ENCODE measurements at places on chromosomes 12 and 14.

- no peak for DNase-seq
Measured at GRCh38 chr14:100494645-100495044, 92.6 kb downstream of the BEGAIN start.

DNA sequence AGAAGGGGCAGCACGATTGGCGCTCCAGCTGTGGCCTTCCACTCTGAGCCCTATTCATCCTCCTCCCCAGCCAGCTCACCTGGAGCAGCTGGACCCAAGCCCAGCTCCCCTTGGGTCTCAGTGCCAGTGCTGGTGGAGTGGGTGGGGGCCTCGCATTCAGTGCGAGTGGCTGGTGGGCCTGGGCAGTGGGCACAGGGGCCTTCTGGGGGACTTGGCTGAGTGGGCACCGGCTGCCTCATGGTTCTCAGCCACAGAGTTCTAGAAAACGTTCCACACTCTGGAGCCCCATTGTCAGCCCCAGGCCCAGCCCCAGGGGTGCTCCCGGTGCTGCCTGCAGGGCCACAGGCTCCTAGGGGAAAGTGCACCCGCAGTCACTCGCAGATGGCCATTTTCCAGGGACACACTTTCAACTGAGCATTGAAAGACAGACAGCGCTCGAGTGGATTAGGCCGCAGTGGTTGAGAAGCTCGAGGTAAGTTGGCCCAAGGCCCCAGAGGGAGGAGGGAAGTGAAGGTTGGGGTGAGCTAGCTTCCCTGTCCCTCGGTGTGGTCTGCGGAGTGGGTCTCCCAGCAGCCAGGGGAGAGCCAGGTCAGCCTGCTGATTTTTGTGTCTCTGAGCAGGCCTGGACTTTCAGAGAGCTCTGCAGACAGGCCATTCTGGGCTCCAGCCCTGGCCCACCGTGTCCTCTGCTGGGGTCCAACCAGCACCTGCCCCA lies 3.8 kb downstream of the CLBA1 start:
- DNase-seq, result no peak

DNA sequence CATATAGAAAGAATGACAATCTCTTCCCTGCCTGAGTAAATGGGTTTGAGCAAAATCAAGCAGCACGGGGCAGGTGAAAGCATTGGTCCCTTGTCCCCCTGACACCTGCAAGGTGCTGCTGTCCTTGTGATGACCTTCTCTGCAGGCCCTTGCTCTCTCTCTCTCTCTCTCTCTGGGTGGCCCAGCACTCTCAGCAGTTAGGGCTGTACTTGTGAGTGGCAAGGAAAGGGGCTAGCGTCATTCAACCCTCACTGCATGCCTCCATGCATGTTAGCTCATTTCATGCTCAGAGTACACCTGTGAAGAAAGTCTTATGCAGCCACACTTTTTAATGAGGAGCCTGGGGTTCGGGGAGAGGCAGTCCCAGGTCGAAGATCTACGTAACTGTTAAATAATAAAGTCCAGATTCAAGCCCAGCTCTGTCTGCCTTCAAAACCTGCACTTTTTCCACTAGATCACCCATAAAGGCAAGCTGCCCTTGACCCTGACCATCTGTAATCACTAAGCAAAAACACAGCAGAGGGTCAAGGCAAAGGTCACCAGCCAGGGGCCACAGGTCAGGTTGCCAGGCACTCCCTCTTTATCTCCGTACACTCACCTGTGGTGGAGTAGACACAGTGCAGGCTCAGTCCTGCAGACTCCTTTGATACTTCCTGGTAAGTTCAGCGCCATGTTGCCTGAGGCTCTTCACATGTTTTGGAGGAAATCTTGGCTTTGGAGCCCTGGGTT lies 44.9 kb upstream of the CLMN start:
- no peak for DNase-seq

DNA sequence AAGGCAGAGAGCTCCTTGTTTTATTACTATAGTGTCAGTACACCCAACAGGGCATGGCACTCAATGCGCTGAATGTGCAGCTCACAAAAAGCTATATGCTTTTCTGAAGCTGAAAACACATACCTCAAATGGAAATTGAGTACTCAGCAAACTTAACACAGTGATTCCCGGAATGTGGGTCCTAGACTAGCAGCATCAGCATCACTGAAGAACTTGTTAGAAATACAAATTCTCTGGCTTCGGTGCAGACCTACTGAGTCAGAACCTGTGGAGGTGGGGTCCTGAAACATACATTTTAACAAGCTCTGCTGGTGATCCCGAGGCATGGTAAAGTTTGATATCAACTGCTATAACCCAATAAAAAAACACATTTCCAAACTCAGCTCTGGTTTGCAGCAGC lies 14.9 kb downstream of the RERG start:
- DNase-seq, result no peak

DNA sequence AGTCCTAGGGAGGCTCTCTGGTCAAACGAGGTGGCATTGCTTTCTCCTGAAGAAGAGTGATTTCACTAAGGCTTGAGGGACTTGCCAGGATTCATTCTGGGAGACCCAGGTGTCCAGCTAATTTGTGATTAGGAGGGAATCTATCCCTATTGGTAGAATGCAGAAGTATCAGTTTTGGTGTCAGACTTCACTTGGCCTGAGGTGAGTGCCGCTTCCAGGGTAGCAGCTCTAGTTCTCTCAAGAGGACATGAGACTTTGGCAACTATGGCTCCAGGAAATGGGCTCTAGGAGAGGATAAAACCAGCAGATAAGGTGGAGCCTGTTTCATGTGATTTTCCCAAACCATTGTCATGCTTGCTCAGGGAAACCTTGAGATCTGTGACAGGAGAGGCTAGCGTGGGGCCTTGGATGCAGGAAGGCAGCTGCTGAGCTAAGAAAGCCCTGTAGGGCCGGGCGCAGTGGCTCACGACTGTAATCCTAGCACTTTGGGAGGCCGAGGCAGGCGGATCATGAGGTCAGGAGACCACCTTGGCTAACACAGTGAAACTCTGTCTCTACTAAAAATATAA lies 11.6 kb upstream of the TMEM117 start:
- DNase-seq, result no peak

DNA sequence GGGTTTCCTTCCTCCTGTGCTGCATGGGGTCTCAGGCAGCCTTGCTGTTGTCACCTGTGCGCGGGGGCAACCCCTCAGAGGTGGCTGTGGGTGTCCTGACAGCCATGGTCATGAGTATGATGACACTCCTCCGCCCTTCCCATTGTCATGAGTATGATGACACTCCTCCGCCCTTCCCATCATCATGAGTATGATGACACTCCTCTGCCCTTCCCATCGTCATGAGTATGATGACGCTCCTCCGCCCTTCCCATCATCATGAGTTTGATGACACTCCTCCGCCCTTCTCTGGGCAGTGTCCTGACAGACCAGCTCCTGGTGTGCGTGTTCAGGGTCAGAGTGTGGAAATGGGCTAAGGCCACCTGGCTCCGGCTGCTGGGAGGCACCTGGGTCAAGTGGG lies 40.0 kb downstream of the FBRSL1 start:
- no peak for DNase-seq

DNA sequence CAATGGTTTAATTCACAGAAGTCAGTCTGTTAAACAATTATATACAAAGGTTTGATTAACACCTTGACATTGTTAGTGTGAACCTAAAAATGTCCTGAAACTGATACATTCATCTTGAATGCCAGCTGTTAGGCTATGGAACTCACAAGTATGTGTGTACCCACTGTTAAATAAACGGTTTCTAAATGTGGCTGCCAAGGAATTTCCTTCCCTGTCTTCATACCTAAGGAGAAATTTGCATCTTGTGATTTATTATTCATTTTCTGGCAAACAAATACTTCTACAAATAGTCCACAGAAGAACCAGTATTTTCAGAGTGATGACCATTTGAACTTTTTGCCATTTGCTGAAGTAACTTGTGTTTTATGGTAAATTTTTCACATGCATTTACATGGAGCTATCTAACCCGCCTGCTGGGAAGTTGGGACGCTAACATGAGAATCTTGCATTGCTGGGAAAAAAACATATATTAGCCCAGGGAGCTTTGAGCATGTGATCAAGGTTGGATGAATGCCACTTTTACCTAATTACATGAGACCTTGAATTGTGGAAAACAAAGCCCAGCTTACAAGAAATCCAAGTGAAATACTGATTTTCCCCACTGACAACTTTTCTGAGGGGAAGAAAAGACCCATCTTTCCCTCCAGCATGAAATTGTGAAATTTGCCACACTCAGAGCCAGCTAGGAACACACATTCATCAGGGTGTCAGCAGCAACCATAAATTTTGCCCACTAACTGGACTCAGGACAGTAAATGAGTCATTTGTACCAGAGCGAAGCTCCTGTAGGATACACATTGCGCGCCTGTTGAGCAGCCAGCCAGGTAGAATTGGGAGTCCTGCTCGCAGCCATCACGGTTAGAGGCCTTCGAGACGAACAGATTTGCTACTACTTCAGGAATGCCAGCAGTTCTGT lies 118.0 kb downstream of the KICS2 start:
- DNase-seq, result peak; percentile 47

DNA sequence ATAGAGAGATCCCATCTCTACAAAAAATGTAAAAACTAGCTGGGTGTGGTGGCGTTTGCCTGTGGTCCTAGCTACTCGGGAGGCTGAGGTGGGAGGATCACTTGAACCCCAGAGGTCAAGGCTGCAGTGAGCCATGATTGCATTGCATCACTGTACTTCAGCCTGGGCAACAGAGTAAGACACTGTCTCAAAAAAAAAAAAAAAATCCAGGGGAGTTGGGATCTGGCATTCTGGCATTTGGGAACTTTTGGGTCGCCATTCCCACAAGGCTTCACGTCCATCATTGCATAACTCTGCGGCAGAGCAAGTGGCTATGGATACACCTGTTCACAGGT lies 34.7 kb upstream of the FAM181A start:
- no peak for DNase-seq

- DNase-seq, result no peak
Measured at GRCh38 chr12:124622331-124622730, 54.9 kb upstream of the NCOR2 start.

GRCh38 chr12:69047990-69048389 lies 115.0 kb upstream of the CPM start:
- no peak for DNase-seq

DNA sequence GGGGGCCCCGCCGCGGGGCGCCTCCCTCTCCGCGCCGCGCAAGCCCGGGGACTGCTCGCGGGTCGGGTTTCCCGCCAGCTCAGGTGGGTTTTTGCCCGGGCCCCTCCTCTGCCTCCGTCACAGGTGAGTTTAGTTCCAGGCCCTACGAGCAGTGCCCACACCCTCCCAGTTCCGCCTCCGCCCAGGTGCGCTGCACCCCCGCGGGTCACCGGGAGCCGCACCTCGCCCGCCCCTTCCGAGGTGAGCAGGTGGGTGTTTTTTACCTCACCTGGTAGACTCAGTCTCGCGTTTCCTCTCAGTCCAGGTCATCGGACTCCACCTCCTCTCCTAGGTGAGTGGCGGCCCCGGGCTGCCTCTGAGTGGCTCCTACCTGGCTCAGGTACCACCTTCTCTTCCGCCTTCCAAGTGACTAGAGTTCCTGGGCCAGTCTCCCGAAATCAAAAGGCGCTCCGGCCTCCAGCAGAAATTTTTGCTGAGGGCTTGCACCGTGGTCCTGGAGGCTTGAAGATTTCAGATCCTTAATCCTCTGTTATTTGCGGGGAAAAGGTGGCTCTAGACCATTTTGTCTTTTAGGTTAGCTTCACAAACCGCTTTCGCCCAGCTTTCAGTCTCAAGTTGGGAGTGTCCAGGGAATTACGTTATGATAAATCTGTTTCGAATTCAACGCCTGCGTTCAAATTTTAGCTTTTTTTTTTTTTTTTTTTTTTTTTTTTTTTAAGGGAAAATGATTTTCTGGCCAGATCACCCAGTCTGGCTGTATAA lies at the start of gene TMEM30B:
TMEM30B (minus strand) TSS at position 153 of the 762 bp plus-strand sequence. CDS start 191 bp downstream, outside the sequence.
- DNase-seq, result no peak

GRCh38 chr14:78848234-78848820 lies 678.2 kb downstream of the NRXN3 start:
- peak; percentile 30 for DNase-seq

DNA sequence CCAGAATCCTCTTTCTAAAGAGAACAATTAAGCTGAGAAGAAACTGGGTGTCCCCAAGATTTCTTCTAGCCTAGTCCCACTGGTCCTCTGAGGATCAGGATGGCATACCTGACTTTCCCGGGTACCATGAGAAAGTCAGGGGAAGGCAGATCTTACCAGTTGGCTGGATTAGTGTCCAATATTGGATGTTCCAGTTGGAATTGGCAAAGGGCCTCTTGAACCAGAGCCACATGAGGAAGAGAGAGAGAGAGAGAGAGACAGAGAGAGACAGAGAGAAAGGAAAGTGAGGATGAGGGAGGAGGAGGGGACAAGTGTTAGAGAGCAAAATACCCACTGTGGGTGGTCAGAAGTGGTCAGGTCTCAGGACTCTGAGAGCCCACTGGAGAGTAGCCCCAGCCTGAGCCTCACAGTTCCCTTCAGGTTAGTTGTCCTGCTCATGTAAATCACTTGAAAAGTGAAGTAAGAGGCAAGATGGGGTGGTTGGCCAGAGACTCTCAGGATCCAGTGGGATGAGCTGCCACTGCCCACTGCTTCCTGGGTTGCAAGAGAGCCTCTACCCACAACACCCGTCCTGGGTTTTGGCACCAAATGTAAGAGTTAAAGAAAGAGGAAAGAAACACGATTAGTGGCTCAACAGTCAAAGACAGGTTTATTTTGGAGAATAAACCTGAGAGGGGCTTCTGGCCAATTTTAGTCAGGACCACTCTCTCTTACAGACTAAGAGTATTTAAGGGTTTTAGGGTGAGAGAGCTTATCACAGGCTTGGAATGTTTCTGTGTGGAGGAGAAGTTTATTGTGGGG lies 28.4 kb upstream of the A2M start:
- no peak for DNase-seq

- no peak for DNase-seq
Measured at GRCh38 chr12:120767071-120768024, 41.7 kb downstream of the ACADS start.

- no peak for DNase-seq
Measured at GRCh38 chr14:93880021-93880820, 46.9 kb upstream of the FAM181A start.

DNA sequence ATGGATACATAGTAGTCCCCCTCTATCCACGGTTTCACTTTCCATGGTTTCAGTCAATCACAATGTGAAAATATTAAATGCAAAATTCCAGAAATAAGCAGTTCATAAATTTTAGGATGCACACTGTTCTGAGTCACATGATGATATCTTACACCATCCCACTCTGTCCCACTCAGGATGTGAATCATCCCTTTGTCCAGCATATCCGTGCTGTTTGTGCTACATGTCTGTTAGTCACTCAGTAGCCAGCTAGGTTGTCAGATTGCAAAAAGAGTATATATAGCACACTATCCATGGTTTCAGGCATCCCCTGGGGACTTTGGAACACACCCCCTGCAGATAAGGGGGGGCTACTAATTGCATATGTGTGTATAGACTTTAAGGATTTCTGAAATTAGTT lies 8.1 kb upstream of the NAA30 start:
- peak; percentile 93 for DNase-seq

DNA sequence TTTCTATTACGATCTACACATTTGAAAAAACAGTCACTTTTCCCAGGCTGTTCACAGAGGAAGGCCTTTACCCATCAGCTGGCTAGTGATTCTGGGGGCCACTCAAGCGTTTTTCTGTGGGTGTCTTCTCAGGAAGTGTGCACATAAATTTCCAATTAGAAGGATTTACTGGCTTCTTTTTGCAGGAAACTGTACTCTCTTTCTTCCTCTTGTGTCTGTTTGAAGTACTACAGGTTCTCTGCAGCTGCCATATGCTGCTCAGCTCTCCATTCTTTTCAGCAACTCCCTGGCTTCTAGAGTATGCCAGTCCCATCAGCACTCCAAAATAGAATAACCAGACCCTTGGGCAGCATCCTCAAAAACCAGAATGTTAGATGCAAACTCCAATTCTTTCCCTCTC lies 110.4 kb upstream of the NAV3 start:
- peak; percentile 25 for DNase-seq
